ENCODE measurements at places on chromosomes 4 and X.

GRCh38 chr4:139628184-139629012 is 37.2 kb upstream of the MGST2 start:
- DNase-seq = no peak

- no peak for DNase-seq
Measured at GRCh38 chr4:141294306-141294705, 73.6 kb downstream of the ZNF330 start.

DNA sequence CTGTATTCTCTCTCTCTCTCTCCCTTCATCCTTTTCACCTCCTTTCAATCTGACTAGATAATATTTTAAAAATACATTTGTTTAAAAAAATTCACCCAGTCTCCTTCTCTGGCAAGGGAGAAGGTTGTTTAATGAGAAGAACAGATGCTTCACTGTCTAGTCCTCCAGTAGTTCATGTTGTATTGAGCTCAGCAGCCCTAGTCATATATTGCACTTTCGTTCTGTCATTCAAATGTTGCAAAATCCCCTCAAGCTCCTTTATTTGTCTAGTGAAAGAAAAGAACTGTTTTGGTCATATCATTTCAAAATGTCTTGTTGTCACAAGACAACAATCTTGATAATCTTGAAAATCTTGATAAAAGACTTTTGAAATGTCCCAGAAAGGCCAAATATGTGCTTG is 248.0 kb downstream of the GALNTL6 start:
- DNase-seq = no peak

DNA sequence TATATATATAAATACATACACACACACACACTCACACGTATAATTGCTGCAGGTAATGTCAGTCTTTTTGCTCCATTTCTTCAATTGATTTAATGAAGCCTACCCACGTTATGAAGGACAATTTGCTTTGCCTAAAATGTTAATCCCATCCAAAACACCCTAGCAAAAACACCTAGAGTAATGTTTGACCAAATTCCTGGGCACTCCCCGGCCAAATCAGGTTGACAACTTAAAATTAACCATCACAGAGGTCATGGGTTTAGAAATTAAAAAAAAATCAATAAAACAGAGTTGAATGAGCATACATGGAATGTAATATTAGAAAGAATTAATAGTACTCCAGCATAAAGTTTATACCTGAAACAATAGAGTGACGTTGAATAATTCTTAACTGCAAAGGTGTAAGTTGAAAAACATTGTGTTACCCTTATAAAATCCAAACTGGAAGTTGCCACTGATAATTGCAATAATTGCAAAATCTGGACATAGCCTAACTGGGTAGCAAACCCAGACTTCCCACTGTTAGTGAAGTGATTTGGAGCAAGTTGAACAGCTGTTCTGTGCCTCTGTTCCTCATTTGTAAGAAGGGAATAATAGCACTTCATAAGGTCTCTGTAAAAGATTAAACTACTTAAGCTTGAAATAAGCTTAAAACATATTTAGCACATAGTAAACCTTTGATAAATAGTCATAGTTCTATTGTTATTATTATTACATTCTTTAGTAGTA is 2120.5 kb downstream of the PCDH7 start:
- DNase-seq = no peak

DNA sequence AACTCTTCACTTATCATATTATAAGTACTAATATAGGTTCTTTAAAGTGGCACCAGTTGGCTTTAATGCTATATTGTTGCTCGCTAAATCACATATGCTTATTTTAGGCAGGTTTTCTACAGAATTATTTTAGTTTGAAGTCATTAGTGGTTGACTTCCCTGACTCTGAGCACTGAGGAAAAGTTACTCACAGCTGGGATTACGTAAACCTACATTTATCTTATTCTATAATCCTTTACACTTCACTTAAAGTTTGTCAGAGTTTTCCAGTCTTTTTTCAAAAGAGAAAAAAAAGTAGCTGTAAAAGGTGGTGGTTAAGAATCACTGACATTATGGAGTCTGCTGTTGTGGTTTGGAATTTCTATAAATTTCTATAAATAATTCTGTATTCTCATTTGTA is 5.8 kb downstream of the UGT2B4 start:
- no peak for DNase-seq

DNA sequence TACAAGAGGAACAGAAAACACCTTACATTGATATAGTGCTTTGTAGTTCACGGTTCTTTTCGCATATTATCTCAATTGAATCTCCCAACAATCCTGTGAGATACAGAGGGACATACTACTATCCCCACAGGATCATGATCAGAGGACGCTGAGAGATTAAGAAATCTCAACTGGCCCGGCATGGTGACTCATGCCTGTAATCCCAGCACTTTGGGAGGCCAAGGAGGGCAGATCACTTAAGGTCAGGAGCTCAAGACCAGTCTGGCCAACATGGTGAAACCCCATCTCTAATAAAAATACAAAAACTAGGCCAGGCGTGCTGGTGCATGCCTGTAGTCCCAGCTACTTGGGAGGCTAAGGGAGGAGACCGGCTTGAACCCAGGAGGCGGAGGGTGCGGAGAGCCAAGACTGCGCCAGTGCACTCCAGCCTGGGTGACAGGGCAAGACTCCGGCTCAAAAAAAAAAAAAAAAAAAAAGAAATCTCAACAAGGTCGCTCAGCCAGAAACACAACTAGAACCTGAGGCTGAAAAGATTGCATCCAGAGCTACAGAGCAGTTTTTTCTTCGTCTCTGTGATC is 7.4 kb downstream of the APOO start:
- no peak for DNase-seq

GRCh38 chrX:3548765-3549391 is 164.6 kb downstream of the PRKX start:
- DNase-seq = no peak

DNA sequence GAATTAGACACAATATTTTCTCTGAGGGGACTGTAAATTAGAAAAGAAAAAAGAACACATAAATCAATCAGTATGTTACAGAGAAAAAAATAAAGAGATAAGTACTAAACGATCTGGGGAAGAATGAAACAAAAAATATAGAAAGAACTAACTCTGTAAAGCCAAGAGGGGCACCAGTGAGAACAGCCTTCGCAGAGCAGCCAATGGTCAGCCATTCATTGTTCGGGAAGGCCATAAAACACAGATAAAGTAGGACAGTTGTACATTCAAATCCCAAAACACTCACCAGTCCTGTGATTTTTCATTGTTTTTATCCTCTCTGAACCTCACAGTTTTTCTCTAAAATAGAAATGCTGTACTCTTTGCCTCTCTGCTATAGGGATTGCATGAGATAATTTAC is 127.9 kb downstream of the NEK1 start:
- DNase-seq = no peak

DNA sequence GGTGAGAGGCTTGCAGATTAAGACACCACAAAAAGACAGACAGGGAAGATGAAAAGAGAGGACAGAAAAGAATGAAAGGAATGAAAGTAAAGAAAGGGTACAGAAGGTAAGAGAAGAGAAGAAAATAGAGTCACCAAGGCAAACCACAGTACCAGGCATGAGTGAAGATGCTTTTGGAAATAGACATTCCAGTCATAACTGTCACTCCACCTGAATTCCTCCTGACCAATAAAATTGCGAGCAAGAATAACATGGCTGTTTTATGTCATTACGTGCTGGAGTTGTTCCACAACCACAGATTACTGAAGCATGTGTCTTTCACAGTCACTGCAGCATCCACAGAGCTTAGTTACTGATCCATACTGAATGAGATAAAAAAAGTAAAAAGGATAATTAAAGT is 864.9 kb upstream of the SLIT2 start:
- DNase-seq = no peak

DNA sequence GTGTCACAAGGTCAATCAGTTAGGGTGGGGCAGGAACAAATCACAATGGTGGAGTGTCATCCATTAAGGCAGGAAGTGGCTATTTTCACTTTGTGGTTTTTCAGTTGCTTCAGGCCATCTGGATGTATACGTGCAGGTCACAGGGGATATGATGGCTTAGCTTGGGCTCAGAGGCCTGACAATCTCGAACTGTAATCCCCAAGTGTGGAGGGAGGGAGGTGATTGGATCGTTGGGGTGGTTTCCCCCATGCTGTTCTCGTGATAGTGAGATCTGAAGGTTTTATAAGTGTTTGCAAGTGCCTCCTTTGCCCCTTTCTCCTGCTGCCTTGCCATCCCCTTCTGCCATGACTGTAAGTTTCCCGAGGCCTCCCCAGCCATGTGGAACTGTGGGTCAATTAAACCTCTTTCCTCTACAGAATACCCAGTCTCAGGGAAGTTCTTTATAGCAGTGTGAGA is 36.7 kb upstream of the STS start:
- no peak for DNase-seq

DNA sequence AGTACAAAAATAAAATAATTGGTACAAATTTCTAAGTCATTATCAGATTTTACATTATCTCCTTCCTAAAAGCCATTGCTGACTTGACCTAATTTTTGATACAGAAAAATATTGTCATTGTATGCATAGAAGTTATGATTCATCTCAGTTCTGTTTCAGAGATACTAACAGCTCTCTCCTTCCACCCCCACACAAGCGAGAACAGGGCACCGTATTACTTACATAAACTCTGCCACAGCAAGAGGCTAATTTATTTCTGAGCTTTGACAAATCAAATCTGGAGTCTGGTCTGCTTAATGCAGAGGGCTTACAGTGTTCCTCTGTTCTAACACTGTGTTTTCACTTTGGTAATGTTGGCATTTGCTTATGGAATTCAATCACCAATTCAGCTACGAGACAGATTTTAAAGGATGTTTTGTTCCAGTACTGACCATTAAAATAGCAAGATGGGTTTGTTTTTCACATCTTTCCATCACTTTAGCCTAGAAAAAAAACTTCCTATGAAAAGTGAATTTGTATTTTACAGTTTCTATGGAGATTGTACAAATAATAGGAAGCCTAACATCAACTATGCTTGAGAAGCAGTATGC is 181.8 kb downstream of the USP46 start:
- no peak for DNase-seq

DNA sequence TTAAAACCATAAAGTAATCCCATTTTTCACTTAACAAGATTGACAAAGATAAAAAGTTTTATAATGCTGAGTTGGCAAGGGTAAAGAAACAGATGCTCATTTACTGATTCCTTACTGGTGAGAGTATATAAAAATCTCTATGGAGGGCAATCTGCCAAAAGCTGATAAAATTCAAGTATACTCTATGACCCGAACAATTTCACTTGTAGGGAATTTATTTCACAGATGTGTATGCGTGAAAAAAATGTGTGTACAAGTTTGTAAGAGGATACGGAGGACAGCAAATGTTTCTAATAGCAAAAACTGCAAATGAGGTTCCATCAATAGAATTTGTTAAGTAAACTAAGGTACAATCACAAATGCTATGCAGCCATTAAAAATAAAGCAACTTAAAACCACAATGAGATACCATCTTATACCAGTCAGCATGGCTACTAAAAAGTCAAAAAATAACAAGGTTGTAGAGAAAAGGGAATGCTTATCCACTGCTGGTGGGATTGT is 23.4 kb downstream of the DHX15 start:
- DNase-seq = no peak

GRCh38 chr4:71732706-71733105 is 51.2 kb downstream of the GC start:
- DNase-seq = no peak

DNA sequence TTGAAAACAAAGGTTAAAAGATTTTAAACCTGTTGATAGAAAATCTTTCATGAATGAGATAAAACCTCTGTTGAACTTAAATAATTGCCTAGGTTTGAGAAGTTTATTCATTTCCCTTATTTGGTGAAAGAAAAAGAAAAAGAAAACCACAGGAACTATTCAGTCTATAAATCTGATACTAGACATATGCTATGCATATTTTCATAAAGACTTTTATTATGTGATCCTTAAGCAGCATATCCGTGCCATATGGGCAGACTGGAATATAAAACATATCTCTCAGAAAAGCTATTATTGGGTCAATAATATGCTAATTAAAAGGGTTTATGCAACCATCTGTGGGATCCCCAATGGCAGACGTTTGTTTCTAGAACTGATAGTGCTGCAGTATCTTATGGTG is 178.7 kb downstream of the RASL11B start:
- no peak for DNase-seq

GRCh38 chr4:55172694-55173287 is 47.4 kb upstream of the KDR start:
- no peak for DNase-seq

- DNase-seq = no peak
Measured at GRCh38 chrX:16167181-16167580, at the start of gene MAGEB17. Gene MAGEB17 (plus strand): TSS chrX:16167481. CDS start chrX:16170383, 2,902 bp downstream.

GRCh38 chr4:187370918-187371317 is 624.7 kb upstream of the ZFP42 start:
- DNase-seq = no peak

- no peak for DNase-seq
Measured at GRCh38 chr4:52657292-52657617, 1.8 kb downstream of the USP46 start.

GRCh38 chrX:133943507-133943906 is 41.9 kb downstream of the GPC3 start:
- no peak for DNase-seq

- no peak for DNase-seq
Measured at GRCh38 chrX:125289209-125289608, 30.5 kb upstream of the TEX13C start.

GRCh38 chr4:184861047-184861446 is 35.3 kb upstream of the ACSL1 start:
- DNase-seq = no peak

- no peak for DNase-seq
Measured at GRCh38 chrX:137988470-137988869, 422.5 kb downstream of the ZIC3 start.

DNA sequence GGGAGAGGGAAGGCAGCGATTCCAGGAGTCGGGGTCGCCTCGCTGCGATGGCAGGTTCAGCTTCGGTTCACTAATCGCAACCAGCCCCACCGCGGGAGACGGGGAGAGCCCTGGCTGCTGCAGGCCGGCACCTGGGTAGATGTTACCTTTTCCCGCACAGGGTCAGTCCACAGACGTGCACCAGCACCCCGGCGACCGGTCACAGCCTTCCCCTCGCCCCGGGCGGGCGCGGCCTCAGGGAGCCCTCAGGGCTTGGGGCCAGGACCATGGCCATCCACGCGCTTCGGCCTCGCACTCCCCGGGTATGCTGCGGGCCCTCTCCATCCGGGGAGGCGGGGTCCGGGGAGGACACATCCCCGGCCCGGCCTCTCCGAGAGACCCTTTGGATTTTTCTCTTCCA is 26.1 kb upstream of the EXOC1L start:
- no peak for DNase-seq

DNA sequence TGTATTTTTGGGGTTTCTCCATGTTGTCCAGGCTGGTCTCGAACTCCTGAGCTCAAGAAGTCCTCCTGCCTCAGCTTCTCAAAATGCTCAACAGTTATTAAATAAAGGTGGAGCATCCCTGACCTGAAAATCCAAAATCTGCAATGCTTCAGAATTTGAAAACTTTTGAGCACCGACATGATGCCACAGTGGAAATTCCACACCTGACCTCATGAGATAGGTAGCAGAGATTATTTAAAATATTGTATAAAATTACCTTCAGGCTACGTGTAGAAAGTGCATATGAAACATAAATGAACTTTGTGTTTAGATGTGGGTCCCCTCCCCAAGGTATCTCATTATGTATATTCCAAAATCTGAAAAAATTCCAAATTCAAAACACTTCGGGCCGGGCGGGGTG is 42.7 kb upstream of the PDGFRA start:
- DNase-seq = no peak

Data from stimulated activated CD8-positive, alpha-beta memory T cell treated with anti-CD3 and anti-CD28 coated beads, Interleukin-4, amount 100 ng/mL, for 1 hour (primary cell).